ENCODE measurements at places on chromosomes 7 and 10. TPM values are rescaled to one million over a fixed set of nuclear protein-coding genes. Genes with fewer than 3 reads are reported as not detected.

- H3K4me3 ChIP-seq, result no peak overlapping the region
- H3K27me3 ChIP-seq, result no peaks in the 10 kb centered on the region
- H3K36me3 ChIP-seq, result no peaks in the 10 kb centered on the region
- peaks cover 10% of the 10 kb centered on the region for H3K4me1 ChIP-seq
- H3K27ac ChIP-seq, result no peak overlapping the region
- no peak for DNase-seq
Observed at GRCh38 chr10:132391676-132392020, 5.4 kb upstream of the PWWP2B start.

DNA sequence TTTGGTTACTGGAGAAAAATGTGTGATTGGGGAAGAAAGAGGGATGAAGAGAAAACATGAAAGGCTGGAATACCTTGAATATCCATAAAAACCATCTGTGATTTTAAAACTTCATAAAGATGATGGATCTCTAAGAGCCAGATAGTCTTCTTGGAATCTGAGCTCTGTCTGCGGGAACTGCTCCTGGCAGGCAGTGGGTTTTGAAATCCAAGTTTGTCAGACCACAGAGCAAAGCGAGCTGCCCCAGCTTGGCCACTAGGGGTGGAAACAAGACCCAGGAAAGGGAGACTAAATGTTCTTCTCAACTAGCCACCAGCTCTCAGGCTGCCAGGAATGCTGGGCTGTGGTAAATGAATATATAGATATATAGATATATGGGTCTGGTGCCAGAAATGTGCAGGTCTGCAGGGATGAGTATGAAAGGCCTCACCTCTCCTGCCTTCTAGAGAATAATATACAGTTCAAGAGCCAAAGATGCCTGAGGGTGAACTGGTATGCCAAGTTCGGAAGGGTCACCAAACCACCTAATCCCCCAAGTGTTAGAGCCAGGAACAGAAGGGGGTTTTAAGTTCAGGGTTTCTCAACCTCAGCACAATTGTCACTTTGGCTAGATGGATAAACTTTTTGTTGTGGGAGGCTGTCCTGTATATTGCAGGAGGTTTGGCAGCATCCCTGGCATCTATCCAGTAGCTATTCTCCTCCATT is 208.8 kb downstream of the KCNMA1 start:
- no peaks in the 10 kb centered on the region for H3K36me3 ChIP-seq
- DNase-seq, result peak; percentile 71
- H3K27ac ChIP-seq, result no peak overlapping the region
- H3K27me3 ChIP-seq, result no peaks in the 10 kb centered on the region
- H3K4me3 ChIP-seq, result no peak overlapping the region

DNA sequence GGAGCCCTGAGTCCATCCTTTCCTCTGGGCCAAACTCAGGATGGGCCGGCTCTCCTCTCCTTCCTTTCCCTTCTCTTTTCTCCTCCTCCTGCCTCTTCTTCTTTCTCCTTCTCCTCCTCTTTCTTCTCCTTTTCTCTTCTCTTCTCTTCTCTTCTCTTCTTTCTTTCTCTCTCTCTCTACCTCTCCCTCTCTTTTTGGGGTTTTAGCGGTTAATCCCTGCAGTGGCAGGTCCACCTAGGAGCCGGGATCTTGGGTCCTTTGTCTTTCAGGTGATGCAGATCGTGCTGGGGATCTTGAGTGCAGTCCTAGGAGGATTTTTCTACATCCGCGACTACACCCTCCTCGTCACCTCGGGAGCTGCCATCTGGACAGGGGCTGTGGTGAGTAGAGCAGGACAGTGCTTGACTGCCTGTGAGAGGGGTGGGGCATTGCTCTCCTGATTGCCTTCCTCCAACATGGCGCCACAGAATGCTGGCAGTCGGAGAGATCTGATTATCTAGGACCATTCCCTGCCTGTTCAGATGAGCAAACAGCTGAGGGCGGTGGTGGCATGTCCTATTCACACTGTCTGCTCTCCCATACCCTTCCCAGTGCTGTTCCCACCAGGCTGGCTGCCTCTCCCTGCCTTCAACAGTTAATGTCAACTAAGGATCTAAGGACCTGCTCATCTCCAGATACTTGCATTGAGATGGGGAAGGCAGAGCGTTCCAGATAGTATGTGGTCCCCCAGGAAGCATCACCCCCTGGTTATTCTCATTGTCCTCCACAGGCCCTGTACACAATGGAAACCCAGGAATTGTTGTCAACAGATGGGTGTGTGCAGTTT is 1.6 kb downstream of the TMEM176A start:
- no peak for DNase-seq
- H3K4me3 ChIP-seq, result no peak overlapping the region
- peaks cover 4% of the 10 kb centered on the region for H3K4me1 ChIP-seq
- no peaks in the 10 kb centered on the region for H3K27me3 ChIP-seq
- H3K36me3 ChIP-seq, result no peaks in the 10 kb centered on the region
- no peak overlapping the region for H3K27ac ChIP-seq

DNA sequence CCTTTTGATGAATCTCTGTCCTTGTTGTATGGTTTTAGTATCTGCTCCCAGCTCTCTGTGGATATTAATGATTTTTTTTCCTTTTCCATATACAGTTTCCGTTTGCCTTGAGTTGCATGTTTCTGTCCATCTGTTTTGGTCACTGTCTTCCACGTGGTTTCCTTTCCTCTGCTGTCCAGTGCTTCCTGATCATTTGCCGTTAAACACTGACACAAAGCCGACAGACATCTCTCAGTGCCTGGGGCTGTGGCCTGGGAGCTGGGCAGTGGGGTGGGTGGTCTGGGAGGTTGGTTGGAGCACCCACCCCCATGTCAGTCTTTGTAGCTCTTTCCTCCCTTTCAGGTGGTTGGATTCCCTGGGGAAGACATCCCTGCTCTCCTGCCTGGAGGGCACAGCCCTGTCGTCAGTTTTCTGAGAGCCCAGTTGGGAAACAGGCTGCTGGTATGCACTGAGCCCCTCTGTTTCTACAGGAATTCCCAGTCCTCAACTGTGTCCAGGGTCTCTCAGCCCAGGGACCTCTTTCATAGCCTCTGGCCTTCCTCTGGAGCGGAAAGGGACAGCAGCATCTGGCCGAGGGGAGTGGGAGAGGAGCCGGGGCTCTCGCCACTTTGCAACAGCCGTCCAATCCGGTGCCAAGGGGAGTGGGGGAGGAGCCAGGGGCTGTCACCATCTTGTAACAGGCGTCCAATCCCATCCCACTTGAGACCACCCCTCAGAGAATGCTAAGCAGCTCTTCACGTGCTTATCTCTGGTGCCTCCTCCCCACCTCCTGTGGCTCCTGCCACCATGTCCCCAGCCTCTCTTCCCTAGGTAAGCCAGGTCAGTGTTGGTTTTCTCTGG is 26.7 kb upstream of the MKI67 start:
- no peaks in the 10 kb centered on the region for H3K4me1 ChIP-seq
- DNase-seq, result no peak
- H3K36me3 ChIP-seq, result no peaks in the 10 kb centered on the region
- H3K27me3 ChIP-seq, result no peaks in the 10 kb centered on the region

Gene LEP
- 0.05 TPM for polyA plus RNA-seq

Gene SVOPL
- polyA plus RNA-seq, result not detected

DNA sequence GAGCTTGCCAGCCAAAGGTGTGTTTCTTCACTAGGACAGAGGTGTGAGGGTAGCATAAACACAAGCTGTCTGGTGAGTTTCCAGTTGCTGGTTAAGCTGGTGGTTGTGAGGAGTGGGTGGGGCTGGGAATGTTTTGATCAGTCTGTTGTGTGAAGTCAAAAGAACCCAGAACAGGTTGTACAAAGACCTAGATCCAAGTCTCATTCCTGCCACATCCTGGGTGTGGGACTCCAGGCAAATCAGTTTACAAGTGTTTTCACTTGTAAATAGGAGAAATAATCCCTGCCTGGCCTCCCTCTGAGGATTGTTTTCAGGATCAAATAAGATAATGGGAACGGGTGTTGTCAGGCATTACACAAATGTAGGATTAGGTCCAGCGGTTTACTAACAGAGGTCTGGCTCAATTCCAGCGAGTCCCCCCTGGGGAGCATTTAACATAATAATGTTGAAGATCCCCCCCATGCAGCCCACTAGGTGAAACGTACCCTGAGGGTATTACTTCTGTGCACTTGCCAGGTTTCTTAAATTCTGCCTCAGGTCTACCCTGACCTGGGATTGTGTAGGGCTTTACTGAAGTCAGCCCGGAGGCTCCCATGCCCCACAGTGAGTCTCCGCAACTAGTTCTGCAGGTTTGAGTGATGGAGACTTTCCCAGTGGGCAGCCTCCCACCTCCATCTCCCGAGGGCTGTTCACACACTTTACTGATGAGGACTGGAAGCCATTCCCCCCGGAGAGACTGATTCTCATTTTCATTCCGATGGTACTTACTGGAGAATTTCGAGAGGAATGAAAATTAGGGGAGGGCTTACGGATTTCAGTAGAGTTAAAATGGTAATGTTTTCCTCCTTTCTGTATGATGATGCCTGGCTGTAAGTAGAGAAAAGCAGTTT is 2.7 kb upstream of the FRAT2 start:
- no peak overlapping the region for H3K4me3 ChIP-seq
- H3K27me3 ChIP-seq, result no peaks in the 10 kb centered on the region
- H3K36me3 ChIP-seq, result no peaks in the 10 kb centered on the region
- peak; percentile 44 for DNase-seq

GRCh38 chr10:113754125-113754524 is 2.6 kb downstream of the PLEKHS1 start:
- H3K27ac ChIP-seq, result no peak overlapping the region
- H3K27me3 ChIP-seq, result no peaks in the 10 kb centered on the region
- H3K4me3 ChIP-seq, result no peak overlapping the region
- no peak for DNase-seq
- H3K36me3 ChIP-seq, result no peaks in the 10 kb centered on the region
- no peaks in the 10 kb centered on the region for H3K4me1 ChIP-seq

Gene MGMT
- 11.8 TPM for polyA plus RNA-seq

- no peak overlapping the region for H3K27ac ChIP-seq
- H3K4me3 ChIP-seq, result no peak overlapping the region
- peaks cover 26% of the 10 kb centered on the region for H3K4me1 ChIP-seq
- H3K27me3 ChIP-seq, result no peaks in the 10 kb centered on the region
- no peak for DNase-seq
- no peaks in the 10 kb centered on the region for H3K36me3 ChIP-seq
Observed at GRCh38 chr10:35452847-35453246, 116.5 kb downstream of the CCNY start.

- no peaks in the 10 kb centered on the region for H3K27me3 ChIP-seq
- H3K36me3 ChIP-seq, result no peaks in the 10 kb centered on the region
- DNase-seq, result no peak
- no peaks in the 10 kb centered on the region for H3K4me1 ChIP-seq
Observed at GRCh38 chr7:127609297-127609696, 8.6 kb downstream of the PAX4 start.

DNA sequence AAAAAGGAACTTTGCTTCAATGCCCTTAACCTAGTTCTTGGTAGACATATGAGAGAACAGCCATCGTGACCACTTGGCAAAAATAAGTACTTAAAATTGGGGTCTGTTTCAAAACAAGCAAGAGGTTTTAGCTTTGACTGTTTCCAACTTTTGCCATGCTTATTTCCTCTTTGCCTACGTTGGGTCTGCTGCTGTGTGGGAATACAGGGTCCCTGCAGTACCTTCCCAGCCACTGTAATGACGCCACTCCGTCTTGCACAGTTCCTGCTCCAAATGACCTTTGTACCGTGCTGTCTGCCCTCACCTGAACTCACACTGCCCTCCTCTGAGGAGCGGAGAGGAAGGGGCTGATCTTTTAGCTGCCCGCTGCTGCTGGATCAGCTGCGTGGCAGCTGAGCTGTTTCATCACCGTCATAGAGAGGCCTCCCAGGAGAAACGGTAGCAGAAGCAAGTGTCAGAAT is 133.1 kb downstream of the MAPK8 start:
- no peak overlapping the region for H3K27ac ChIP-seq
- H3K36me3 ChIP-seq, result no peaks in the 10 kb centered on the region
- peak; percentile 73 for DNase-seq
- no peaks in the 10 kb centered on the region for H3K27me3 ChIP-seq

GRCh38 chr7:122143376-122143750 is 686 bp downstream of the AASS start:
- no peaks in the 10 kb centered on the region for H3K36me3 ChIP-seq
- H3K27me3 ChIP-seq, result no peaks in the 10 kb centered on the region
- H3K4me3 ChIP-seq, result peak overlapping the region; percentile 83
- peak overlapping the region; percentile 99 for H3K27ac ChIP-seq

Gene EEF1AKMT2
- polyA plus RNA-seq, result 10.0 TPM

Gene NSUN6
- polyA plus RNA-seq, result 16.5 TPM

Gene GRID1
- polyA plus RNA-seq, result 0.05 TPM

Gene CLCN1
- polyA plus RNA-seq, result 0.05 TPM

GRCh38 chr7:44563171-44563679 is 10.5 kb downstream of the DDX56 start:
- DNase-seq, result no peak
- no peaks in the 10 kb centered on the region for H3K4me1 ChIP-seq
- no peaks in the 10 kb centered on the region for H3K27me3 ChIP-seq
- H3K27ac ChIP-seq, result no peak overlapping the region
- peaks cover 7% of the 10 kb centered on the region for H3K36me3 ChIP-seq

DNA sequence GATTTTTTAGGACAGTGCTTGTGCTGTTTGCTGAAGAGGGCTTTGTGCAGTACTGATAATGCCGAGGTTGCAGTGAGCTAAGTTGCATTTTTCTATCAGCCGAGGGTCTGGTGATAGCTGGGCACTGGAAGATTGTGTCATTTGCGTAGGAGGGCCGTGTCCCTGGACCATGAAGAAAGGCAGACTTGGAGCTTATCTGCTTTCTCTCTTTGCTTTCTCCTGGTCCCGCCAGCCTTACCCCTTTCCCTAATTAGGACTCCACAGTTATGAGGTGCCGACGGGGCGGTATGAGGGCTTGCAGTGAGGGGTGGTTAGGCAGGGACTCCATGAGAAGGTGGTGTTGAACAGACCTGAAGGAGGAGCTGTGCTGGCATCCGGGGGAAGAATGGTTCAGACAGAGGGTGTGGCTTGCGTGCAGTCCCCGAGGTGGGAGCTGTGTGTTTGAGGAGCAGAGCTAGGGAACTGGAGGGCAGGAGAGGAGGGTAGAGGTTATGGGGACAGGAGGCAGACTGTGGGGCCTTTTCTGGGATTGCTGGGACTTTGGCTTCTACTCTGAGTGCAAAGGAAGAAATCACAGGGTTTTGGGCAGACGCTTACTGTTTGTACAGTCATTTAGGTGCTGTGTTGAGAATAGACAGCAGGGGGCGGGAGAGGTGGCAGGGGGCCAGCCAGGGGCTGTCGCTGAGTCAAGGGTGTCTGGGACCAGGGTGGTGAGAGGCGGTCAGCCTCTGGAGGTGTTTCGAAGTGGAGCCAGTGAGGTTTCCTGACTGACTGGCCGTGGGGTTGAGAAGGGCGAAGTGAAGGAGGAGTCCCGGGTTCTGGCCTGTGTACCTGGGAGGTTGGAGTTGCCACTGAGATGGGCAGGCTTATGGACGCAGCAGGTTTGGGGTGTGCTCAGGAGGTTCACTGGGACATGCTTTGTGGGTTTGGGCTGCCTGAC is 43.4 kb downstream of the PRF1 start:
- no peaks in the 10 kb centered on the region for H3K4me1 ChIP-seq
- H3K4me3 ChIP-seq, result no peak overlapping the region
- no peak for DNase-seq
